ENCODE measurements at places on chromosomes 4 and X.

GRCh38 chrX:633985-634958 is 3.7 kb downstream of the SHOX start:
- DNase-seq, result no peak

- no peak for DNase-seq
Measured at GRCh38 chr4:2245057-2245786, 3.3 kb upstream of the HAUS3 start.

GRCh38 chrX:90026730-90027129 is 105.0 kb downstream of the TGIF2LX start:
- DNase-seq, result no peak

DNA sequence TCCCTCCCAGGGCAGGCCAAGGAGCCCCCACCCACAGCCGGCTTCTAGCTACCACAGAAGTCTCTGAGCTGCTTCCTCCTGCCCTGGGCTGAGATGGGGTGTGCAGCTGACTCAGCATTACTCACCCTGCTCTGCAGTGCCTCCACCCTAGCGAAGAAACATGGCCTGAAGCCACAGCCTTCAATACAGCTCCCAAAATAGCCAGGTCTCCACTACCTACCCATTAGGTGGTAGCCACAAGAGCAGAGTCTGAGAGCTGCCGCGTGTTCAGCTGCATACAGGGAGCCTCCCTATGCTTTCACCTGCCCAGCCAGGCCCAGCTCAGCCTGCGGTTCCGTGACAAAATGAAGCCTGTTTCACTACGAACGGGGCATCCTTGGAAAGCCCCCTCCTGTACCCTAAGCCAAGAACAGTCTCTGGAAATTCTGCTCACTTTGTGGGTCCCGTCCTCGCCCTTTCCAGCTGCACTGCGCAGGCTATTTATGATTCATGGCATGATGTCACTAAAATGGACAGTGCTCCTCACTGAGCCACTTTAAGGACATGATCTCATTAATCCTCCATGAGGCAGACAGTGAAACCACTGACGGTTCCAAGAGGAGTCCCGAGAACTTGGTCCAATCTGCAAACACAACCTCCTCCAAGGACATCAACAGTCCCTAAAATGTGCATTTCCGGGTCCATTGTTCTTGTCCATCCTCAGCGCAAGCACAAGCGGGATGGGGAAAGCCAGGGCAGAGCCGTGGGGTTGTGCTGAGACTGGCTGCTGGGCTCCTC is 20.2 kb downstream of the WDR1 start:
- peak; percentile 94 for DNase-seq

DNA sequence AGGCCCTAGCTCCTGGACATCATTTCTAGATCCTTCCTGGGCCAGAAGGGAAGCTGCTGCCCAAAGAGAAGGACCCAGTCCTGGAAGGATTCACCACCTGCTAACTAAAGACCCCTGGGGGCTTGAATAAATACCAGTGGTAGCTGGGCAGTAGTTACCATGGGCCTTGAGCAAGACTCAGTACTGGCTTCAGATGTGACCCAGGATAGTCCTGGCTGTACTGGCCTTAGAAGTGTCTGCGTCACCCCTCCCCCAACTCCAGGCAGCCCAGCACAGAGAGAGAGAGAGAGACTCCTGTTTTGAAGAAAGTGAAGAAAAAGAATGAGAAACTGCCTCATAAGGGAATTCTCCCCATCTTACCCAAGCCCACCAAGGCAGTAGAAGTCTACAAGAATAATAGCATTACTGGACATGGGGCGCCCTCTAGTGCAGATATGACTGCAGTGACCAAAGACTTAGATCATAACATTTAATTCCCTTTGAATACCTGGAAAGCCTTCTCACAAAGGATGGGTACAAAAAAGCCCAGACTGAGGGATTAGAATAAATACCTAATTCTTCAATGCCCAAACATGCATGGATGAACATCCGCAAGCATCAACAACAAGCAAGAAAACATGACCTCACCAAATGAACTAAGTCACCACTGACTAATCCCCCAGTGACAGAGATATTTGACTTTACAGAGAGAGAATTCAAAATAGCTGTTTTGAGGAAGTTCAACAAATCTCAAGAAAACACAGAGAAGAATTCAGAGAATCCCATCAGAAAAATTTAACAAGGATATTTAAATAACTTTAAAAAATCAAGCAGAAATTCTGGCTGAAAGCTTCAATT is 171.8 kb downstream of the HNRNPD start:
- peak; percentile 18 for DNase-seq

- no peak for DNase-seq
Measured at GRCh38 chr4:52001616-52002015, 18.5 kb downstream of the LRRC66 start.

GRCh38 chr4:172061204-172061603 is 248.0 kb downstream of the GALNTL6 start:
- no peak for DNase-seq

GRCh38 chrX:71160475-71160874 is 15.8 kb downstream of the NLGN3 start:
- no peak for DNase-seq

DNA sequence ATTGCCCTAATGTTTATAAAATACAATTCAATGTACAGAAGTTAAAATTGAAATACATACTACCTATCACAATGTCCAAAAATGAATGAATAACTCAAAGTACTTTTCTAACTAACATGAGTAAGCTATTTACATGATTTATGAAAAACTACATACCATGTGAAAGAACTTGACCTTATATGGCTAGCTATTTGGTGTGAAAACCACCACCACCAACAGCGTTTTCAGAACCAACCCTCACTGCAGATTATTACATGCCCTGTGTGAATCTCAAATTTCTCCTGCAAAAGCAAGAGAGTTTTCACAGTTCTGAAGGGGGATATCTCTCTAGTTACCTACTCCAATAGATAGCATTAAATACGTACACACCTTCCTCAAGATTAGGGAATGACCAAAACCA is 198.5 kb downstream of the SPATA18 start:
- no peak for DNase-seq

DNA sequence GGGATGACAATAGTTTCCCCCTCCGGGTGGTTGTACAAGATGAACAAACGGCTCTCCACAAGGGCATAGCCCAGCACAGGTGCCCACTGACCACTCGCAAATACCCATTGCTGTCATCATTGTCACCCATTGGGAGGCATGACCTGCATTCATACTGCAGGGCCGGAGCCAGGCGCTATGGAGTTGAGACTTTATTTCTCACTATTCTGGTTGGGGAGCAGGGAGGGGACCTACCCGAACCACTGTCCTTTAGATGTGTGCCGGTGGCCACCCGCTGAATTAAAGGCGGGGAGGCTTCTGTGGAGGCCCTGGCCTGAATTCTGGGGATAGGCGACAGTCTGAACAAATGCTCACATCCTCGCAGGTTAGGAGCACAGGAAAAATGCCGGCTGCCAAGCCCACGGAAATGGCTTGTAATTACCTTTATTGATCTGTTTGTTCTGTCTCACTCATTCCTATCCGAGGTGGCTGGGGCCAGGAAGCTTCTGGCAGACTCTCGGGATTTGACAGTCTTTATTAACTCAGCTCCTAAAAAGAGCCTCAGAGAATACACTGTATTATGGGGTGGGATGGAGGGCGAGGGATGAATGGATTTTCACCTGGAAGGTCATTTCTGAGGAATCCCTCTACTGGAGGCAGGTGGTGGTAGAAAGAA is 125.1 kb upstream of the PSAPL1 start:
- no peak for DNase-seq

DNA sequence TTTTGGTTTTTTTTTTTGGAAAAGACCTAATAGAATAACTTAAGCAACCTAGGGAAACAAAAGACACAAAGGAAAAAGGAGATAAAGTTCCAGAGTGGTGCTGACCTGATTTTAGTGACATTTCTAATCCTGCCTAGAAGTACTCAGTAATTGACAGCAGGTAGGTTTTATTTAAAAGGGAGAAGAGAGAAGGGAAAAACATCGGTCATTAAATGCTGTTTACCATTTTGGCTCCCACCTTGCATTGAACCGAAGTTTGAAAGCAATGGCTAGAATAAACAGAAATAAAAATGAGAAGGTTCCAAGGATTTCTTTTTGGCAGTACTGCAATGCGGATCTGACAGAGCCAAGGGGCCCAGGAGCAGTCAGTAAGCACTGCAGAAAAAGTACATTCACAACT is 115.8 kb upstream of the MAOA start:
- no peak for DNase-seq

- no peak for DNase-seq
Measured at GRCh38 chr4:17544831-17545234, 29.9 kb downstream of the CLRN2 start.
